ENCODE measurements at places on chromosomes 6 and 20.

GRCh38 chr6:159093609-159094443, 49.0 kb upstream of the TAGAP start:
- DNase-seq = peak; percentile 74

- no peak for DNase-seq
Measured at GRCh38 chr6:40387871-40388264, 199.3 kb downstream of the LRFN2 start.

DNA sequence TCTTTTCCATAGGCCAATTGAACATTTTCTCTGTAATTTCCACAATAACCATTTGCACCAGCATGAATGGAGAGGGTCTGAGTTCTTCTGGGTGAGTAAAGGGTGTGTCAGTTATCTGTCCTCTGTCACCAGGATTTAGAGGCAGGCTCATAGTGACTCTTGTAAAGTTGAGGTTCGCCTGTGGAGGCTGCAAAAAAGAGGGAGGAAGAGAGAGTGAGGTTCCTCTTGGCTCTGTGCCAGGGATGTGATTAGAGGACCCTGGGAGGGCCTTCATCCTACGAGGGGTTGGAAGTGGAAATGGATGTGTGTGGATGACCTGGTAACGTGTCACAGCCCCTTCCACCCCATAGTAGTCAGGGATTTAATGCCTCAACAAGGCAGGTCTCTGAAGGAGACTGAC, 242.0 kb downstream of the ESR1 start:
- no peak for DNase-seq

- no peak for DNase-seq
Measured at GRCh38 chr20:9078826-9079731, 10.2 kb downstream of the PLCB4 start.

DNA sequence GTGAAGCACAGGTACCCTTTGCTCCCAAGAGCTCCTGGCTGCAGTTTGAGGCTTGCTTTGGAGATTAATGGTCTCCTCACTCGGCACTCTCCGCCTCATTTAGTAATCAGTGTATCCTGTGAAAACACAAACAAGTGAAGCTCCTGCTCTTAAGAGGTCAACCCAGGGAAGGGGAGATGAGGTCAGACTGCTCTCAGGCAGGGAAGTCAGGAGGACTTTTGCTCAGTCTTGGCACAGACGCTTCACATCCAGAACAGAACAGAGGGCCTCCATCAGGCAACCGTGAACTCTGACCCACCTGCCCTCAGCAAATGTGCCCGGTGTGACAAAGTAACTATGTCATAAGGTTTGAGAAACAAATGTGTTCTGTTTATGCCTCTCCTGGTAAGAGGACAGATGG, 428.8 kb upstream of the JARID2 start:
- DNase-seq = no peak

DNA sequence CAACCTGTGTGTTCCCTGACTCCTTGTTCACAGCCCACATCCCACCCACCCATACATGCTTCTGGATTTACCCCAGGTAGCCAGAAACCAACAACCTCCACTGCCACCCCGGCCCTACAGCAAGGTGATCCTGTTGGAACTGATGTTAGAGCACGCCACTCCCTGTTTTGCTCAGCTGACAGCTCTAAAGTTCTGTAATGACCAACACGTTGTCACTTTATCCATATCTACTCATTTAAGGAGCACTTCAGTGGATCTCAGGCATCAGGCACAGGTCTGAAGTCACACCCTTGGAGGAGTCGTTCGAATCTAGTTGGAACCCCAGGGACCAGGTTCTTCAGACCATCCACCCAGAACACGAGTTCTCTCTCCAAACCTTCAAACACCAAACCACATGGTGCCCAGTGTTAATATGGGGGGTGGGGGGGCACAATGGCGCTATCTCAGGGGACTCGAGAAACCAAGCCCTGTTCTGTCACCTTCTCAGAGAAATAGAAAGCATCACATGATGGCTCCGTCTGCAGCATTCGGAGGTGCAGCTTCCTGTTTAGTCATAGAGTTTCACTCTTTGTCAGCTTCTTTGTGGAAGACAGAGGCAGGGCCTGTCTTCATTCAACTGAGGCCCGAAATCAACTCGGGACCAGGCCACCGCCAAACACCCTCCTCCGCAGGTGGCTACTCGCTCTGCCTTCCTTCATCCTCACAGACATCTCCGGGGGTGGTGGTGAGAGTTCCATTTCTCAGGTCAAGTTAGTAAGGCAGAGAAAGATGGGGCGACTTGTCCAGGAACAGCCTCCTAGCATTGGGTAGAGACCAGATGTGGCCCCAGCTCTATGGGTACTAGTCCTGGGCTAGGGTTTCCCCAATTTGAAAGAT, 142.2 kb downstream of the NFATC2 start:
- peak; percentile 87 for DNase-seq

- DNase-seq = no peak
Measured at GRCh38 chr6:18533793-18534192, 146.6 kb downstream of the RNF144B start.

- no peak for DNase-seq
Measured at GRCh38 chr6:64459411-64459944, 823.9 kb downstream of the PHF3 start.

DNA sequence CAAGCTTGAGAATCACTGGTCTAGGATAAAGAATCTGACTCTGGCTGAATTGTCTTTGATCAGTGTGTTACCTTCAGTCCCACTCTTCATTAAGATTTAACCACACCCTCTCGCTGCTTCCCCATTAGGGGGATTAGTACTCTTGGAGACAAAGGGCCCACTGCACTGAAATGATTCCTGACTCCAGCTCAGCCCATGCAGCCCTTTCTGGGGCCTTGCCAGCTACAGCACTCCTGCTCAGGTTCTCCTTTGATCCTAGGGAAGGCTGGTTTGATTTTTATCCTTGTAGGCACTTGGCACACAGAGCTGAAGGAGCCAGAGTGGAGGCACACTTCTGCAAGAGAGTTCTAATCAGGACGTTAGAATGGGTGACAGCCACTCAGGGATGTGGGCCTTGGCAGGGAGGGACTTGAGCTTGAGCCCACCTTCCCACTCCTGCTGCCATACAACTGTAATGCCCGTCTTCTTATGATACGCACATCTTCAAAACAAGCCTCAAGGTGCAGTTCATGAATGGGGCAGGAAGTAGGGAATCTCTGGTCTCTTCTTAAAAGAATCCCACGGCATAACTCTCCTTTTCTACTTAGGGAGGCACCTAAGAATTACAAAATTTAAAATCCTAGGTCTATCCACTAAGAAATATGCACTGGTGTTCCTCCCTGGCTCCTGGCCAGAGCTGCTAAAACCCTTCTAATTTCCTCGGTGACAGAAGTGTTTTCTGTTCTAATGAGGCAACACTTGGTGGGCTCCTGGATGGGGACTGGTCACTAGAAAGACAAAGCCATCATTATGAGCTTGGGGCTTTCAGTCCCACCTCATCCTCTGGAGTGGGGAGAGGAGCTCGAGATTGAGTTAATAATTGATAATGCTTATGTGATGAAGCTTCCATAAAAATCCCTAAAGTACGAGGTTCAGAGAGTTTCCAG, 1.5 kb upstream of the SLA2 start:
- DNase-seq = no peak

DNA sequence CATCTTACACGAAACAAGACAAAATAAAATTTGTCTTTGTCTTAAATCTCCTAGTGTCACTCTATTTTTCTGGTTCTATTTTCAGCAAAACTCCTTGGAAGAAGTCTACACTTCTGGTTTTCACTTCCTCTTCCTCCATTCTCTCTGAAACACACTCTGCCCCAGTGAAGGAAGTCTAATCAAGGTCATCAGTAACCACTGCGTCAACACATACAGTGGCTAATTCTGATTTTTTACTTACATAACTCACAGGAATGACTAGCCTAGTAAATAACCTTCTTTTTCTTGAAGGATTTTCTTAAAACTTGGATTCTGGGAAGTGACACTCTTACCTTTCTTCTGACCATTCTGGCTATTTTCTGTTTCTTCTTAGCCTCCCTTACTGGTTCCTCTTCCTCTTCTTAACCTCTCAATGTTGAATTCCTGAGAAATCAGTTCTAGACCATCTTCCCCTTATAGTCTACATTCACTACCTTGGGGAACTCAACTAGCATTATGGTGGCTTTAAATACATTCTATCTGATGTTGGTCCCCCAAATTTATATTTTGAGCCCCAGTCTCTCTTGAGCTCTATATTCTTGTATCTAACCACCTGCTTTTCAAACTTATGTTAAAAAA, 37.5 kb downstream of the AIG1 start:
- no peak for DNase-seq

DNA sequence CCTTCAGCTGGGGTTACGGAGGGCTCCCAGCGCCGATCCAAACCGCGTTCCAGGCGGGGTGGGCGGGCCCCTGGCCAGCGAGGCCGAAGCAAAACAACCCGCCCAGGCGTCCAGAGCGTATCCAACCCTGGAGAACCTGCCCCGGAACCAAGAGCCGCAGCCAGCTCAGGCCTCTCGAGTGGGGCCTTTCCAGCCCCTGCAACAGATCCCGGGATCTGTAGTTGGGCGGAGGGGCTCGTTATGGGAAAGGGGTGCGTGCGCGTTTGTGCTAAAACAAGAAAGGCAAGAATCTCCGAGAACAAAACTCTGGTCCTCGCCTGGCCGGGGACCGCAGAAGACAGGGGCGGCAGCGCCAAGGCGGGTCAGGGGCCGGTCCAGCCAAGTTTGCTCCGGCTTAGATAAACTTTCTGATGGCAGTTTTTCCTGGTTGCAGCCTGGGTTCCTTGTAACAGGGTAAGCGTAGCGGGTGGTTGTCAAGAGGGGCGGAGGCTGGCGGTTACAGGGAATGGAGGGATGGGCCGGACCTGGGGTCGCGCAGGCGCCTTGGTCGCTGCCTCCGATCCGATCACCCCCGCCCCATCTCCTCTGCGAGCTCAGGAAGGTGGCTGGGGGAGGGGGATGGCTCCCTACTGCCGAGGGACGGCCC, 448 bp upstream of the RIN2 start:
- DNase-seq = peak; percentile 73

DNA sequence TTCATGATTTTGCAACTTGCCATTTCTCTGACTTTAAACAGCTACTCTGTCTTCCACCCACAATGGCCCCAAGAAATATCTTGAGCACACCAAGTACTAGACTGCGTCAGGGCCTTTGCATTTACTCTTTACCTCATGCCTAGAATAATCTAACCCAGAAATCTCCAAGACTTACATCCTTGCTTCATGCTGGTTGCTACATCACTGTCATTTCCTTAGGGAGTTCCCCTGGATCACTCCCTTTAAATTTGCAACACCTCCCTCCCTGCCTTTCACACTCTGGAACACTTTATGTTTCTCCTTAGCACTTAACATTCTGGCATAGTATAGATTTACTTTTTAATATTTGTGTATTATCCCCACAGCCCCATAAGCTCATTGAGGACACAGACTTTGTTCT, 4.9 kb upstream of the ELOVL5 start:
- no peak for DNase-seq

DNA sequence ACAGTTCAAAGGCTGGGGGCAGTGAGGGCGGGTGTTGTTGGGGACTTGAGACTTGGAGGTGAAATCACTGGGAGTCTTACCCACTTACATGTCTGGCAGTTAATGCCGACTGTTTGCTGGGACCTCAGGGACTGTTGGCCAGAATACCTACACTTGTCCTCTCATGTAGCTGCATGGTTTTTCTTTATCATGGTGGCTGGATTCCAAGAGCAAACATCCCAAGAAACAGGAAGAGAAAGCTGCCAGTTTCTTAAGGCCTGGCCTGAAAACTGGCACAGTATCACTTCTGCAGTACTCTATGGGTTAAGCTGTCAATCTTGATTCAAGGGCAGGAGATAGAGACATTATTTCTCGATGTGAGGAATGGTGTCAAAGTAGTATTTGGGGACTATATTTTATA, 19.8 kb upstream of the C6orf62 start:
- no peak for DNase-seq

GRCh38 chr6:61675734-61676133, 610.3 kb downstream of the KHDRBS2 start:
- DNase-seq = no peak

- no peak for DNase-seq
Measured at GRCh38 chr6:125529061-125529460, 220.4 kb upstream of the HEY2 start.

- no peak for DNase-seq
Measured at GRCh38 chr6:128525406-128525805, 5.0 kb upstream of the PTPRK start.

DNA sequence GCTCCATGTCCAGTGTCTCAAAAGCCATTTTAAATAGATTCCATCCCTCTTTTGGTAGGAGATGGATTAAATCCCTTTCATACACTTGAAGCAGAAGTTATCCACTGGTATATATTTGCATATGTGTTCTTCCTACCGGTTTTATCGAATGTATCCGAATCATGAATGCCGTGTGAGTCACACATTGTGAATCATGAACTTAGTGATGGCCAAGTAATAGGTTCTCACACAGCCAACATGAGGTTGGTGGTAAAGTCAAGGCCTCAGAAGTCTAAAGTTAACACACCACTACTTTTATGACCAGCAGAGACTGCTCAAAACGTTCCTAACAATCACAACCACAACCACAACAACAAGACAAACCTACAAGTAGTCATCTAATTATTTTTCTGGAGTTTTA, 345.5 kb downstream of the THBS2 start:
- no peak for DNase-seq

- DNase-seq = peak; percentile 62
Measured at GRCh38 chr20:47610247-47610944, 108.7 kb downstream of the NCOA3 start.

DNA sequence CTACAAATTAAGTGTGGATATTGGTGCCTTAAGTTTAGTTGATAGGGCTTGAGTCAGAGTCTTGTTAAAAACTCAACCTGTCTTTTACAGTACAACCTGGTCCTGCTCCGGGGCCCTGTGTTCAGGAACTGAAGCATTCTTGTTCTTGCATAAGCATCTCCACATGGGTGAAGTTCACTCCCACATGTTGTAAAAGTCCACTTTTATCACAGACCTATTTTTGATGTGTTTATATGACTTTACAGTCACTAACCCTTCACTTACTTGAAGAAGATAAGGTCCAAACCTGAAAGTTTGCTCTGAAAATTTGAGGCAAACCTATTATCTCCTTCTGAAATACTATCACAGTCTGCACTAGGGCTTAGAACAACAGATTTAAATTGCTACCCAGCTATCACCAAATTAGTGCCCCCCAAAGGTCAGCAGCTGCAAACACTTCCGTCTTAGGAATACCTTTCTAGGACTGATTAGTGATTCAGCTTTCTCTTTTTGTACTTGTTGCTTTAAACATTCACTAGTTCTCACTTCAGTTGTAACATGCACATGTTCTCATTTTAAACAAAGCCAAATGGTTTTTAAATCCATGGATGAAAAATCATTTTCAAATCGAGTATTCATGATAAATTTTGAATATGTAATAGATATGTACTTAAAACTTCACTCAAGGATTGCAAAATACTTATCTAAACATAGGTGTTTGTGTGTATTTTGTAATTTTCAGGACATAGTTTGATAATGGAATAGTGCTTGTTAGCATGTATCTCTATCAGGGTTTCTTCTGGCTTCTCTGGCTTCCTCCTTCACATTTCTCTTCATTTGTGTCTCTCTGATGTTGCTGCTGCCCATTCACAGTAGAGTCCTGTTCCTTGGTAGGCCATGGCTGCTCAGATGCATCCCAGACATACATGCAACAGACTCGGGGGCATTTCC, 469.8 kb upstream of the SOX4 start:
- DNase-seq = no peak

Data from CD4-positive, alpha-beta T cell treated with Interleukin-4 for 1 hour (primary cell).